Endodermal cell (in vitro differentiated cells): ENCODE measurements at places on chromosomes 13 and 19.

- no peak for DNase-seq
These were observed 193.8 kb upstream of the OBI1 start for GRCh38 chr13:78852709-78853108.

DNA sequence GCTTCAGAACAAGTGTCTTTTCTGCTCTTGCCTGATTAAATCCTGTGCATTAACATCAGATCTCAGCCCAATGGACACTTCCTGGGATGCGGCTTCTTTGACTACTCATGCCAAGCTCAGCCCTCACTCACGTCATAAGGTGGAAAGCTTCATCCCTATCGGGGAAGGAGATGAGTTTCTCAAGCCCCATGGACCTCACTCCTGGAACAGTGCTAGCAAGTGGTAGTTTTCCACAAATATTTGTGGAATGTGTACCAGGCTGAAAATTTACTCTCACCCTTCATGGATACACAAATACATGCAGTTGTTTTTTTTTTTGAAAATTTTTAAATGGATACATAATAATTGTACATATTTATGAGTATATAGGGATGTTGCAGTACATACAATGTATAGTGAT is 34.6 kb upstream of the FARP1 start:
- no peak for DNase-seq

GRCh38 chr13:79807554-79807953 is 326.6 kb downstream of the NDFIP2 start:
- no peak for DNase-seq

GRCh38 chr19:18412610-18413239 is 6.5 kb upstream of the SSBP4 start:
- no peak for DNase-seq

- DNase-seq, result peak; percentile 78
These were observed 16.3 kb downstream of the POP4 start for GRCh38 chr19:29622166-29623070.

- DNase-seq, result no peak
These were observed 225.3 kb downstream of the GGACT start for GRCh38 chr13:100363285-100363711.

GRCh38 chr13:50932091-50932490 is 22.5 kb downstream of the RNASEH2B start:
- no peak for DNase-seq

DNA sequence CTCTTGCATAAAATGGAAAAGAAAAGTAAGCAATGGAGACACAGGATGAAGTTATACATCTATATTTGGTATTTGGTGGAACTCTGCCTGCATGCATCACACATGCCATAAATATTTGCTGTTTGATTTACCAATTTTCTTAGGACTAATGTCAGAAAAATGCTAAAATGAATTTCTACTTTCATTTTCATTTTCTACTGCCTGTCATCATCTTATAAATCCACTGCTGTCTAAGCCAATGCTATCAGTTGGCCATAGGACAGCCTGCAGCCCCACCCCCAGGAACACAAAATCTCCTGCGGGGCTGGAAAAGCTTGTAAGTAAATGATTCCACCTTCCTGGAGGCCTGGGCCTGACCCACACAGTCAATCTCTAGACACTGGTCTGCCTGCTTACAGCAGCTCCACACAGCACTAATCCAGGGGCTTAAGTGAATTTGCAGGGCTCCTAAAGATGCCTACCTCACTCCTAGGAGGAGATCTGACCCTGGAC is 122.0 kb downstream of the ENOX1 start:
- peak; percentile 57 for DNase-seq

GRCh38 chr13:19053561-19053960 is 128.1 kb downstream of the TUBA3C start:
- DNase-seq, result no peak

- DNase-seq, result peak; percentile 78
These were observed at the start of gene ADAMTS10 for GRCh38 chr19:8610041-8610935. ADAMTS10 (minus strand) TSS chr19:8610715; CDS start chr19:8605710, 5,005 bp downstream.

DNA sequence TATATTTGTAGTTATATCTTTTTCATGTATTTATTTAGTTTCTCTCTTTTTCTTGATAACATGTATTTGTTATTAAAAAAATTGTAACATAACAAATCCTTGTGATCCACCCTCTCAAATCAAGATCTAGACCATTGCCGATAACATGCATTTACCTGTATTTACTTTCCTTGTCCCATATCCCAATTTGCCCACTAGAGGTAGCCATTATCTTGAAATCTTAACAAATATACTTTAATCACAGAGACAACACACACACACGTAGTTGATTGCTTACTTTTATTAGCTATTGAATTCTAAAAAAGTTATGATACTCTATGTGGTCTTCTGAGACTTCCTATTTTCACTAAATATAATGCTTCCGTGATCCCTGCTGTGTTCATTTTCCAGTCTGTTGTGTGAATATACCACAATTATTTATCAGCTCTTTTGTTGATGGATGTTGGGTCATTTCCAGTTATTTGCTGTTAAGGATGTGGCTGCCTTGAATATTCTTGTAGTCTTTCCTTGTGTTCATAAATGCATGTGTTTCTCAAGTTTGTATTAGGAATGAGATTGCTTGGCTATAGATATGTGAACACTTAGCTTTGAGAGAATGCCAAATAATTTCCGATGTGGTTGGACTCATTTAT is 31.3 kb upstream of the ZMYM2 start:
- no peak for DNase-seq

GRCh38 chr13:101799196-101799595 is 346.7 kb downstream of the ITGBL1 start:
- peak; percentile 60 for DNase-seq

GRCh38 chr13:101230271-101230890 is 185.9 kb downstream of the NALCN start:
- no peak for DNase-seq

DNA sequence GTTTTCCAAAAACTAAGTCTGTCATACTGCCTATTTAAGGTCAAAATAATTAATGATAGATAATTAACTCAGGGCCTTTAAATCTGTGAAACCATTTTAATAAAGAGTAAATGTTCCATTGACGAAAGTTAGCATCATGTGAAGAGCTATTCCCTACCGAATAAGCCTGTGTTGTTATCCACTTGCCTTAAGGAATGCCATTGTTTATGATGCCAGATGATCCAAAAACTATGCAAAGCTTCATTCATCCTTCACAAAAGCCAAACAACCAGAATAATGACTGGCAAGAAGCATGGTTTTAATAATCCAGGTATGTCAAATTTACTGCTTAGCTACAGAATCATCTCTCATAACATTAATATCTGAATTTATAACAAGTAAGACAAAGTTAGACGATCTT is 6.5 kb upstream of the GPC6 start:
- no peak for DNase-seq

- peak; percentile 73 for DNase-seq
These were observed 3.8 kb upstream of the APC2 start for GRCh38 chr19:1445932-1446712.

DNA sequence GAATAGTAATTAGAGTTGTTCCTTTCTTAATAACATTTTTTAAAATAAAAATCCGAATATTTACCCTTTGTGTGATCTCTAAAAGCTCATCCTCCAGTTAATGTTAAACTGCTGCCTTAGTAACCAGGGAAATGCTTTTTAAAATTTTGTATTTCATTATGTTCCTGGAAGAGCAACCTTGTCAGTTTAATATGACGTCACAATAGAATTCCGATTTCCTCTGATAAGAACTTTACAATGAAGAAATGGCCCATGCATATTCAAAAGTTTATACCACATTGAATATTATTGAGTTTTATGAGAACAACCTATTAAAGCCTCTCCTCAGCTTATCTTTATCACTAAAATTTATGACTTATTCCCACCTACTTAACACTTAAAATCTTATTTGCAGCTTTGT is 1566.6 kb downstream of the EFNB2 start:
- DNase-seq, result no peak

GRCh38 chr13:55615081-55615480 is 1525.6 kb upstream of the PRR20A start:
- DNase-seq, result no peak

DNA sequence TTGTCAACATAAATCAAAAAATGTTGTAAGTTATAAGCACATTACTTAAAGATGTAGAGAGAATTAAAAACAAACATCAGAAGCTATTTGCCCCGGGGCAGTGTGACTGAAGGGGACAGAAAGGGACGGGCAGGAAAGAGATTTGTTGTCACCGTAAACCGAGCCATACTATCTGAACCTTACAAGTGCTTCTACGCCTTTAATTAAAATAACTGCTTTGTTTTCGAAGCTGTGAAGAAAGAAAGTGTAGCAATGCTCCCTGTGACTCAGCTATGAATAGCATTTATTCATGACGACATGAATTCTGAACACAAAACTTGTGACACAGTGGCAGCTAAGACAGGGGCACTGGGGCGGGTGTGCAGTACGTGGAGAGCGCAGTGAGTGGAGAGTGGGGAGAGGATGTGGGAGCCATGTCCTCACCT is 30.0 kb downstream of the ZNF787 start:
- no peak for DNase-seq

DNA sequence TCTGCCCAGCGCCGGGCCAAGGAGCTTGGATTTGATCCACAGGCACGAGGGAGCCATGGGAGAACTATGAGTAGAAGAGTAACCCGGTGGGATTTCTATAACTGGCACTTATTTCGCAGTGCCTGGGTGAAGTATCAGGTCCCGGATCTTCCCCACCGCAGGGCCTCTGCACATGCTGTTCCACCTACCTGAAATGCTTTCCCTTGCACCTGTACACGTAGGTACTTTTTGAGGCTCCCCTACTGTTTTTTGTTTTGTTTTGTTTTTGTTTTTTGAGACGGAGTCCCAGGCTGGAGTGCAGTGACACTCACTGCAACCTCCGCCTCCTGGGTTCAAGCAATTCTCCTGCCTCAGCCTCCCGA is 402 bp upstream of the KANK3 start:
- no peak for DNase-seq

GRCh38 chr19:1210227-1210538 is 4.6 kb downstream of the STK11 start:
- DNase-seq, result no peak

- DNase-seq, result no peak
These were observed 22.2 kb downstream of the CAPS start for GRCh38 chr19:5936292-5936592.

DNA sequence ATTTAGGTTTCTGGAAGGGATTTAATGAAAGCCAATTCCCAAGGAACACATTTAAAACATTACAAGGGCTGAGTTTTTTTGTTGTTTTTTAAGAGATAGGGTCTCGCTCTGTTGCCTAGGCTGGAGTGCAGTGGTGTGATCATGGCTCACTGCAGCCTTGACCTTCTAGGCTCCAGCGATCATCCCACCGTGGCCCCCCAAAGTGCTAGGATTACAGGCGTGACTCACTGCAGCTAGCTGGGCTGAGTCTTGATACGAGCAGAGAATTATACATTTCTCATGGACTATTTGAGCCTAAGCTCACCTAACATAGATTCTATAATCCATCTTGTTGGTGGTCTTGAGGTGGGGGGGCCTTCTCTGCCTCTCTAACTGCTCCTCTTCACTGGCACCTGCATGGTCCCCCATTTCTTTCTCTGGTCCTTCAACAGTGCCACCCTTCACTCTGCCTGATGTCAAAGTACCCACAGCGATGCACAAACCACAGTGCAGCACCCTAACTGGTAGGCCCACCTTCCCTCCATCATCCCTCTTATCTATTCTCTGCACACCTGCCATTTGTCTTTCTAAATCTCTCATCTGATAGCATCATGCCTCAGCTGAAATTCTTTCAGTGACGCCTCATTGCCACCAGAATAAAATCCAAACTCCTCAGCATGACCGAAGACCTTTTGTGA is 37.4 kb downstream of the DOCK9 start:
- DNase-seq, result no peak

DNA sequence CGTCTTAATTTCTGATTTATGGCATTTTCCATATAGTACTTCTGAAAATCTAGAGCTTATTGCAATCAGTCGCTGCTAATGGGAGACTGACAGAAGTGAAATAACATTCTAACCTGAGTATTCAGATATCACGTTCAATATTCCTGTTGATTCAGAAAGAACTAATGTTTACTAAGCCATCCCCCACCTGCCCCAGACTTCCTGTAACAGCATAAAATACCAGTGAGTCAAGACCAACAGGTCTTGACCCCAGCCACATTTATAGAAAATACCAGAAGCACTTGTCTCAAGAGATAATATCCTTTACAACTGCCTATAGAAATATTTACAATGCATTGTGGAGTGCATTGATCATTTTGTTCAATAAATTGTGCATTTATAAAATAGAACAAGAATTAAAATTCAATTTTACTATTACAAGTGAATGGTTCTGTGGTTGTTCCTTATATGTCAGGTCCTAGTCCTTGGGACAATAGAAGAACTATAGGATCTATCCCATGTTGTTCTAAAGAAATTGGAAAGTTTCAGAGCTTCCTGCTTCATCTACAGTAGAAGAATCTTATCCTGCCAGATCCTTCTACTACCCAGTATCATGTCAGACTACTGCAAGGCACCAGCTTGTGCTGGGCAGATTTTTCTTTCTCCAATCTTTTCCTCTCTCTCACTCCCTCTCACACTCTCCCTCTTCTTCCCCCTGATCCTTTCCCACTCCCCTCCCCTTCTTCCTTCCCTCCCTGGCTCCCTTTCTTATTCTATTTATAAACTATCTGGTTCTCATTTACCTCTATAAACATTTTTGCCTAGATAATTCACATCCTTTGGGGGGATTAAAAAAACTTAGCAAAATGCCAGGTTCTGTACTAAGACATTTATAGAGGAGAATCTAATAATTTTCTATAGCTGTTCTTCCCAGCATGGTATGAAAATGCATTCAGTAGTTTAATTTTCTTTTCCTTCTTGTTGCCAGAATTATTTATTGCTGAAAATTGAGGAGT is 629.9 kb downstream of the DIAPH3 start:
- no peak for DNase-seq

GRCh38 chr13:54928071-54928470 is 1899.5 kb downstream of the OLFM4 start:
- no peak for DNase-seq

- DNase-seq, result no peak
These were observed 283.1 kb downstream of the COG6 start for GRCh38 chr13:39938596-39938995.

GRCh38 chr19:46605356-46605821 is 4.3 kb downstream of the CALM3 start:
- peak; percentile 30 for DNase-seq

DNA sequence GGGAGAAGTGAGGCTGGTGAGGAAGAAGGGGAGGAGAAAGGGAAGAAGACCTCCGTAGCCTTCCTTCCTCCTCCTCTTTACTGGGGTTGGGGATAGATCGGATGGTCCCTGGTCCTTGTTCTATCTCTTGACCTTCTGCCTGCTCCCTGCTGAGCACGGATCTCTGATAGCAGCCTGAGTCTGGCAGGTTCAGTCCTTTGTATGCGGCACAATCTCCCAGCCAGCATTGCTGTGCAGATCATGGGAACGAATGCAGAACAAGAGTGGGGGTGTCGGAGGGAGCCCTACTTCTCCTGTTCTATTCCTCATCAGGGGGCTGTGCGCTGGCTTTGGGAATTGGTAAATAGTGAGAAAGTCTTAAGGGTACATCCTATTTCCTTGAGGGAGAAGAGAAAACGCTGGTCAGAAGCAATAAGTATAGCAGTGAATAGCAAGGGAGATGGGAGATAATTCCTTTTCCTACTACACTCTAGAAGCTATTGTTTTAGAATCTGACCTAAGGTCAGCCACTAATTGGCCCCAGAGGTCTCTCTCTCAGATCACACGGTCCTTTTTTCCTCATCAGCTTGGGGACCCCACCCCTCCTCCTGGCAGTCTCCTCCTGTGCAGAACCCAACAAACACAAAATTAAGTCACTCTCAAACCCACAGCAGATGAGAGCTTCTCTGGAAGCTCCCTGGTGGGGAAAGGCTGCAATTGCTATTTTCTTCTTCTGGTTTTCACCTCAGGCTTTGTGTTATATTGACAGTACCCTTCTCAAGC is 41.0 kb downstream of the KL start:
- peak; percentile 77 for DNase-seq

- DNase-seq, result no peak
These were observed 23.0 kb downstream of the TUBA3C start for GRCh38 chr13:19158526-19159174.

GRCh38 chr13:109747524-109747923 is 38.9 kb downstream of the IRS2 start:
- peak; percentile 38 for DNase-seq
